ENCODE measurements at places on chromosomes 3 and 15.

DNA sequence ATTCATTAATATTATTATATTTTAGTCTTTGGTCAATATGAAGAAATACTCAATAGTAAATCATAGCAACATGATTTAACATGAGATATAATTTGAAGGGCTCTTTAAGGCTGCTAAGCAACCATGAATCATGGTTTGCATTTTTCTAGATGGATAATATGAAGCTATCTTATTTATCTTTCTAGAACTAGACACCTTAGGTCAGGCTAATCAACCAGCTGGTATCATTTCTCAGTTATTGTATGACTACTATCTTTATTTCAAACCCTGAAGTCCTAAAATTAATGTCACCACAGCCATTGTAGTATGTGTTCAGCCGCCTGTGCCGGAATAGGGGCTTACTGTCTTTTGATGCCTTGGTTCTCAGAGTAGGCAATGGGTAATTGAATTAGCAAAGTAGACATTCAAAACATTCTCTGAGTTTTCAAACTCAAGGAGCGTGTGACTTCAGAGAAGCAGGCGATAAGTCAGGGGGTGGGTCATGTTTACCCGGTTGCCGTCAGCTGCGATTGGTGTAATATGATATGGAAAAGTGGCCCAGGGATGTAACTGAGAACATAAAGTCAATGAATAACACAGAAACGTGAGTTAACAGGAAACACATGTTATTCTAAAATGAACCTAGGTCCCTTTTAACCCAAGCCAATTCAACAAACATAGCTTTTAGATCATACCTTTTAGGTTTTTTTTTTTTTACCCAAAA lies 93.4 kb upstream of the CTDSPL start:
- DNase-seq = no peak

GRCh38 chr3:188154014-188154808 lies at the start of gene LPP:
LPP (plus strand) TSS chr3:188154157; CDS start chr3:188406121, 251,964 bp downstream.
- peak; percentile 88 for DNase-seq

DNA sequence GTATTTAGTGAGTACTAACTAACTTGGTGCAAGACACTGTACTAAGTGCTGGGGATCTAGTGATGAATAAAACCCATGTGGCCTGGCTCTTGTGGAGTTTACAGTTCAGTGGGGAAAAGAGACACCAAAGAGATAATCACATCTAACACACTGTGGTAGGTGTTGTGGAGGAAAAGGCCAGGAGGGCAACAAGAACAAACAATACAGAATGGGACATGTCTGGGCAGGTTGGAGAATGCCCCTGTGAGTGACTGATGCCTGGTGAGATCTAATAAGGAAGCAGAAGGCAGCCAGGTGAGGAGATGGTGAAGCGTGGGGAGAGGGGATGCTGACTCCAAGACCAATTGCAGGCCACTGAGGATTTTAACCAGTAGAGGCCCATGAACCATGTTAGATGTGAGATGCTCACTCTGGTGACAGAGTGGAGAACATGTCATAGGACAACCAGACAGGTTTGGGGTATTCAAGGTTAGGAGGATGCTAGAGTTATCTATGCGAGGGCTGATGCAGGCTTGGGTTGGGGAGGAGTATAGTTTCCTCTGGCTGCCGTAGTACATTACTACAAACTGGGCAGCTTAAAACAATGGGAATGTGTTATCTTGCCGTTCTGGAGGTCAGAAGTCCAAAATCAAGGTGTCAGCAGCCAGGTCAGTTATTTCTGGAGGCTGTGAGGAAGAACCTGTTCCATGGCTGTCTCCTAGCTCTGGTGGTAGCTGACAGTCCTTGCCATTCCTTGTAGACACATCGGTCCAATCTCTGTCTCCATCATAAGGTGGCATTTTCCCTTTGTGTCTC lies 81.4 kb downstream of the ARNT2 start:
- DNase-seq = no peak

GRCh38 chr3:106036696-106037095 lies 167.9 kb upstream of the CBLB start:
- DNase-seq = no peak

DNA sequence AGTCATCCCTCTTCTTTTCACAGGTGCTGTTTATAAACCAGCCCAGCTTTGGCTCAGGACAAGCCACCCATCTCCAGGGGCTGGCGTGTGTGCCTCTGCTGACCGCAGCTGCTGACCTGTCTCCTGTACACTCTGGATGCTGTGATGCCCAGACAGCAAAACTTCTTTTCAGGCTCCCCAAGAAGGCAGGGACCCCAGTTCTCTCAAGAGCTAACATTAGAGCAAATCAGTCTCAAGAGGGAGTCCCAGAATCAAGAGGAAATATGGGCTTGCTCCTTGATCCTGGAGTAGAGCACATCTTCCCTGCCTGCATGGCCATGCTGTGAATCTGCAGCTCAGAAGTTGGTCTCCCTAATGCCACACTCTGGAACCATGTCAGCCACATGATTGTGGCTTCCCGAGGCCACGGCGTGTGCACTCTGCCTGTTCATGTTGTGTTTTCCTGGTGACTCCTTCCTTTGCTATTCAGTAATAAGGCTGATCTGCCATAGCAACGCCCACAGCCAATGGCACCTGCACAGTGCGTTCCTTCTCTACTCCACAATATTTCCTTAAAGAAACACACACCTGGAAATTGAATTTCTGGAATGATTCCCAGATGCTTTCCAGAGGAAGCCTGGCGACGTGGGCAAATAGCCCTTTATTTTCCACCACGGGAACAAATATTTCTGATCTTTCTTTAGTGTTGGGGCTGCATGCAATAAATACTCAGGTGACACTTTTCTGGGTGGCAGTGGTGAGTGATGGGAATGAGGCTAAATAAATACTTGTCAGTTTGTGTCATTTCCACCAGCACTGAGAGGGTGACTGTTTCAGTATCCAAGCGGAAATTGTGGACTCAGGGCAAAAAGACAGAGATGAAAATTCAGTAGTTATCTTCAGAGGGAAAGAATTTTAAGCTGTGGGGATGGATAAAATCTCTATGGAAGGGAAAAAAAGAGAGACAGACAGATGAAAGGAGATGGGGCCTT lies 21.9 kb upstream of the THSD4 start:
- DNase-seq = no peak
